ENCODE measurements at places on chromosomes 12 and 14.
A peak's percentile ranks its signal among the peaks of the same experiment; 100 is the strongest.

DNA sequence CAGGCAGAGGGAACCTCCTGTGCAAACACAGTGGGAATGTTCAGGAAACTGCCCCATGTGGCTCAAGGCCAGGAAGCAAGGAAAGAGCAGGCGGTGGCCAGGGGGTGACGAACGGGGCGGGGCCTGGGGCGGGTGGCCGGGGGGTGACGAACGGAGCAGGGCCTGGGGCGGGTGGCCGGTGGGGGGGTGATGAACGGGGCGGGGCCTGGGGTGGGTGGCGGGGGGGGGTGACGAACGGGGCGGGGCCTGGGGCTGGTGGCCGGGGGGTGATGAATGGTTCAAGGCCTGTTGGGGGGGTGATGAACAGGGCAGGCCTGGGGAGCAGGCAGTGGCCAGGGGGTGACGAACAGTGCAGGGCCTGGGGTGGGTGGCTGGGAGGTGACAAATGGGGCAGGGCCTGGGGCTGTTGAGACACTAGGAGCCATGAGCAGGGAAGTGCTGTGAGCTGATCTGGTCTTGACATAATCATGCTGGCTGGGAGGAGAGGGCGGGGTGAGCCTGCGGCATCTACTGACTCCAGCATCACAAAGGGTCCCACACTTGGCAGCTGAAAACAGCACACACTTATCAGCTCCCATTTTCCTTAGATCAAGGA is 62.7 kb upstream of the FBRSL1 start:
- peak; percentile 29 for DNase-seq

- DNase-seq, result no peak
These were observed 36.1 kb upstream of the NEDD1 start for GRCh38 chr12:96870946-96871345.

DNA sequence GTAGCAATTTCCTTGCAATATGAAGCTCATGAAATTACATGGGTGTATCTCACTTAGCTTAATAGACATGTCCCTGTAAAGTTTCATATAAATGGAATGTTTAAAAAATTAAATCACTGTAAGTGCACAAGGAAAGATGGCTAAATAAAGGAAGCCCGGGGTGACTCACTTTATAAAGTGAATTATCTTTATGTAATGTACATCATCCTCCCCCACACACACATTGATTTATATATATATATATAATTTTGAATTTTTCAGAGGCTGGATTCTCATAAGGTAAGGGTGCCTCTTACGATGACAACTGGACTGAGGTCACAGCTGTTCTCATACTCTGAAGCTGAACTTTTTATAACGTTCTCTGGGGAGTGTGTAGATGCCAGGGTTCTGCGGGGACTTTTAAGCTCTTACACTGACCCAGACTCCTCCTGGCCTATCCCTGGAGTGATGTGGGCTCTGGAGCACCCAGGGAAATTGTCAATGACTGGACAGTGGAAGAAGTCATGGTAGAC is 108.7 kb upstream of the HIF1A start:
- no peak for DNase-seq

DNA sequence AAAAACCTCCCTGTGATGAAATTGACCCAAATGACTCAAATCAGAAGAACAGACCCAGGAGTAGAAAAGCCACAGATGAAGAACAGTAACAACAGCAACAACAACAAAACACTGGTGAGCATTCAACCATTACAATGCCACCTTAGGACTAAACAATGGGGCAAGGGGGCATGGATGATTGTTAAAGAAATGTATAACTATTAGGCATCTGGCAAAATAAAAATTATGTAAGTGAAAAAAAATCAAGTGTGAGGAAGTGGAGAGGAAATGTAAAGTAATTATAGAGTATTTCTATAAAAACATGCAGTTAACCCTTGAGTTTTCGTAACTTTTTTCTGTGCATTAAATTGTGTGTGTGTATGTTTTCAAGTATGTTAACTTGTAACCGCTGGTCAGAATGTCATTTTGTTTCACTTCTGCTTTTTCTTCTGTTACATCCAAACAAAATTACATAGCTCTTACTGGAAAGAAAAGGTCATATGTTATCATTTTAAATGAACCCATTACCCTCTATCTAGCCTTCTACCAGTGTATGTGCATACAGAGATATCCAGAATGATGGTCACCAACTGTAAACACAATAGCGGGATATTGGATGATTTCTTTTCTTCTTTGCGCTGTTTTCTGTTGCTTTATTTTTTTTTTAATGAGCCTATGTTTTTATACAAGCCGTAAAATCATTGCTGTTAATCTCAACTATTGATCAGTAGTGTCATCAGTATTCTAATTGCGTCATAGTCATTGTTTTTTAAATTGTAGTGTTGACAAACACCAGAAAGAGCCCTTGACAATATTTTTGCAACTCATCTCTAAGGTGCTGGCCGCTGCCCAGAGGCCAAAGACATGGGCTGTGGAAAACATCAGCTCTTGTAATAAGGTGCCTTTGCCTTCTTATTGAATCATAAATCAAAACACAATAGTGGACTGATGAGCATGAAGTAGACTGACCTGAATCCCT is 170.6 kb downstream of the CRADD start:
- no peak for DNase-seq

DNA sequence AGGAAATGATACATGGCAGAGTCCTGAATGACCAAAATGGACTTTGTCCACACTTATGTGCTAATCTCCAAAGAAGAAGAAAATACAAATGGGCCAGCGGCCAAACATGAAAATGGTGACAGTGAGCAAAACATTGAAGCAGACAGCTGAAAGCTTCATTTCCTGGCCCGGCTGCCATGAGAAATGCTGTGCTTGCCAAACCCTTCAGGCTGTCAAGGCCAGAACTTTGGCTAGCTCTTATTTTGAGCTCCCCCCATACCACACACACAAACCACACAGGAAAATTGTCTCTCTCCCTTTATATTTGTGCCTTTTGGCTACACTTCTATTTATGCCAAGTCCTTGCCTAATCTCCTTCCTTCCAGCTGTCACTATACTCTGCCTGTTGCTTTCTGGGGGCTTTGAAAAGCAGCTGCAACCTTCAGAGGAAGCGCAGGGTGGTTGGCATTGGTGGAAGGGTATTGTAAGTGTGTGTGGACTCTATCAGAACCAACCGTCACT is 323.8 kb downstream of the RAD51B start:
- DNase-seq, result peak; percentile 84

DNA sequence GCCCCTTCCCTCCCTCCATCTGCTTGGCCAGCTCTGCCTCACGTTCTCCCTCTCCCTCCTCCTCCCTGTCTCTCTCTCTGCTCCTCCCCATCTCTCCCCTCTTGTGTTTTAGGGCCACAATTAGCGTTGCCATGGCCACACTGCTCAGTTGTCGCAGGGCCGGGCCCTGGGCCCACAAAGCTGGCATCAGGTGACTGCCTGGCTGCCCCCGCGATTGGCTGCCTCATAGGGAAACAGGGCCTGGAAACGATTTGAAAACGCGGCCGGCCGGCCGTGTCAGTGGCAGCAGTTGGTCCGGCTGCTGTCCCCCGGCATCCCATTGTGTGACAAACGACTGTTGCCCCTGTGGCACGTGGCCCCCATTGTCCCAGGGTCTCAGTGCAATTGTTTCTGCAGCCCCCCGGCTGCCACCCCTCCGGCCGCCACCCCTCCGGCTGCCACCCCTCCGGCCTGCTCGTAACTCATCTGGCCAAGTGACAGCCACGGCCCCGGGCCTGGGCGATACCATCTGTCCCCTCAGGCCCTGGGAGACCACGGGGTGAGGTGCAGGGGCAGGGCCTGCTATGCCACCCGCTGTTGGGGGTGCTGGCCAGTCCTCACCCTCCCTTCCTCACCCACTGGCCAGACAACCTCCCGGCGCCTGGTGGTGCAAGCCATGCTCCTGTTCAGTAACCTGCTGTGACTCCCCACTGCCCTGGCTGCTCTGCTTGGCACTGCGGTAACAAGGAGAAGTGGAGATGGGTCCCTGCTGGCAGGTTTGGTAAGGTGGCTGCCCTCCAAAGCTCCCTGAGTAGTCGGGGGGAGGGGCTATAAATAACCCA is 17.4 kb downstream of the FOXN4 start:
- DNase-seq, result peak; percentile 89

GRCh38 chr14:32190673-32191072 is 11.2 kb upstream of the RNU6-7 start:
- DNase-seq, result no peak

GRCh38 chr12:31804185-31804504 is 75.3 kb upstream of the AMN1 start:
- no peak for DNase-seq

DNA sequence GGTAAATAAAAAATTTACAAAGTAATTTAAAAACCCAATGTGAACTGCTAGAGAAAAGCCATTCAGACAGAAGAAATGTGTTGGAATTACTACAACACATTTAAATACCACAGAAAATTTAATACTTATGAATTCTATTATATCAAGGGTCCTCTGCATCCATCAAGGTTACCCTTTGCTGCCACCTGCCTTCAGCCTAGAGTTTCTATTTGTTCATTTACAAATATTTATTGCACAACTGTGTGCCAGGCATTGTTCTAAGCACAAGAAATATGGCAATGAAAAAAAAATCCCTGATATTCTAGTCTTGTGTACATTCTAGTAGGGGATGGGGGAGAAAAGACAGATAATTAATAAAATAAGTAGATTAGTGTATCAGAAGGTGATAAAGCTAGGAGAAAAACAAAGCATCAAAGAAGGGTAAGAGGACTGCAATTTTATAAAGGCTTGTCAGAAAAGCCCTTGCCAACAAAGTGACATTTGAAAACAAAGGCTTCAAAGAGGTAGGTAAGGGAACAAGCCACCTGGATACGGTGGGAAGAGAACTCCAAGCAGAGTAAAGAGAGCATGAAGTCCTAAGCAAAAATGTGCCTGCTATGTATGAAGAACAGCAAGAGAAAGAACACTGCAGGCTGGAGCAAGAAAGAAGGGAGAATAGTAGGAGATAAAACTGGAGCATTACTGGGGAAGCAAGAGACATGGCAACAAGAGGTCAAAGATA is 59.1 kb upstream of the SLC6A13 start:
- DNase-seq, result no peak

DNA sequence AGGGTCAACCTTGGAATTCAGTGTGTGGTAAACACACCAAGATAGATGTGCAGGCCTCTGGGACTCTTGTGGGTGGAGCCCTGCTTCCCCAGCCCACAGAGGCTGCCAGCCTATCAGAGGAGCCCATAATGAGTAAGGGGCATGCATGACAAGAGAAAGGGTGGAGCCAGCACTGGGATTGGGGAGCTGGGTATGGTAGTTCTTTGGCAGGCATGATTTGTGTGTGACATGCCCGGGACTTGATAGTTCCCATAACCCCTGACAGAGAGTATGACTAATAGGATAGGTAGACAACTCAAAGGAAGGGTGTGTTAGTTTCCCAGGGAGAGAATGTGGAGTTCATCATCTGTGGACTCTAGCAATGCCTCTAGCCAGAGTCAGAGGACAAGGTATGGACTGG is 143.0 kb downstream of the EMP1 start:
- DNase-seq, result no peak

- DNase-seq, result no peak
These were observed 53.1 kb downstream of the BRMS1L start for GRCh38 chr14:35879151-35879648.

GRCh38 chr12:28489246-28489645 is 299.0 kb downstream of the CCDC91 start:
- no peak for DNase-seq

GRCh38 chr12:27143256-27144069 is 61.1 kb upstream of the C12orf71 start:
- no peak for DNase-seq

DNA sequence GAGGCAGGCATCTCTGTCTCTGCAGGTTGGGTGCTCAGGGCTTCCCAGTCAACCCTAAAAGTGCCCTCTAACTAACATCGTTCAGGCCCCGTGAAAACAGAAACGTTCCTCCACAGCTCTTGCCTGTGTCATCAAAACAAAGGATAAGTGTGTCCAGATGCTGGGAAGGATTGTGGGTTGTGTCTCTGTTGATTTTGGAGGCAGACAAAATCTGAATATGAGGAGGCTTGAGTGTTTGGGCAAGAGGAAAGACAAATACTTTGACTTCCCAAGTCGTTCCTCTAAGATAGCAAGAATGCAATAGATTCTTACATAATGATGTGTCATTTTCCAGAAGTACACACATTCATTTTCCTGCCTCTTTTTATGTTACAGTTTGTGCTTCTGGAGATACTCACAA is 52.9 kb downstream of the SERPINA3 start:
- no peak for DNase-seq

DNA sequence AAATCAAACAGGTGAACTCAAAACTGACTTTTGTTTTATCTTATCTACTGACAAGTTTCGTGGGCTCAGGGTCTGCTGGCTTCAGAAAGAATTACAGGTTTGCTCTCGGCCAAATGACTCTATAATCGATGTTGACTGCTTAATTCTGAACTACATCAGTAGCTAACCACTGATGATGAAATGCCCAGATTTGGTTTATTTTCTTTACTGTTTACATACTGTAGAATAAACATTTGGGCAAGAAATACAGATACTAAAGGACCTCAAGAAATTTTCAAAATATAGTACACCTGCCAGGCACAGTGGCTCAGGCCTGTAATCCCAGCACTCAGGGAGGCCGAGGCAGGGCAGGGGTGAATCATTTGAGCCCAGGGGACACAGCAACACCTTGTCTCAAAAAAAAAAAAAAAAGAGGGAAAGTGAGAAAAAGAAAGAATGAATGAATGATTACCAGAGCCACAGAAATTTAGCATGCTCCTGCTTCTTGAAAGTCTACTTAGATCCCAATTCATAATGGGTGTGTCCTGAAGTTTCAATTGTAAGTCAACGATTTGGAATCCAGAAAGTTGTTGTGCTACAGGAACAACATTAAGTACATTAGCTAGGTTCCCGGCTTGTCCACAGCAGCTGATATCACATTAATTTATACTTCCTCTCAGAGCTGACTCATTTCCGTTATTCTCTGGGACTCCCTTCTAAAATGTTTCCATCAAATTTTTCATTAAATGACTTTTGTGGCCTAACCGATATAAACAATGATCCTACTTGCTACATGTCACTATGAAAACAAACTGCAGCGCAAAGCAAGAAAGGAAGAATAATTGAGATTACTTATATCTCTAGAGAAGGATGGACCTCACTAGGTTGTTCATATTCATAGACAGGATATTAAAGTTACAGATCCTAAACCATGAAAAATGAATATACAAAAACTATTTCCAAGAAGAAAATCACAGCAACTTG is 134.3 kb downstream of the MED13L start:
- DNase-seq, result no peak

DNA sequence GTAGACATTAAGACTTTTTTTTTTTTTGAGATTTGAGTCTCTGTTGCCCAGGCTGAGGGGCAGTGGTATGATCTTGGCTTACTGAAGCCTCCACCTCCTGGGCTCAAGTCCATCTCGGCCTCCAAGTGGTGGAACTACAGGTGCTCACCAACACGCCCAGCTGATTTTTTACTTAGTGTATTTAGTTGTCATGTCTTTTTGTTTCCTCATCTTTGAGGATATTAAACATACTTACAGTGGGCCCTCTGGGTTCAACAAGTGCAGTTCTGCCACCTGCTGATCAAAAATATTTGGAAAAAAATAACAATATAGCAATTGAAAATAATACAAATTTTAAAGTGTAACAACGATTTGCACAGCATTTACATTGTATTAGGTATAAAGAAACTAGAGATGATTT is 4.4 kb upstream of the B4GALNT1 start:
- DNase-seq, result no peak

GRCh38 chr14:50067723-50068495 is 48.5 kb downstream of the VCPKMT start:
- no peak for DNase-seq

Measured in right cardiac atrium (tissue), 5 donors.